Muscle of back (tissue), 13 donors: ENCODE measurements at places on chromosomes 4 and X. TPM values are rescaled to one million over a fixed set of nuclear protein-coding genes. Genes with fewer than 3 reads are reported as not detected.
A peak's percentile ranks its signal among the peaks of the same experiment; 100 is the strongest.

Gene MTNR1A
- polyA plus RNA-seq = not detected

DNA sequence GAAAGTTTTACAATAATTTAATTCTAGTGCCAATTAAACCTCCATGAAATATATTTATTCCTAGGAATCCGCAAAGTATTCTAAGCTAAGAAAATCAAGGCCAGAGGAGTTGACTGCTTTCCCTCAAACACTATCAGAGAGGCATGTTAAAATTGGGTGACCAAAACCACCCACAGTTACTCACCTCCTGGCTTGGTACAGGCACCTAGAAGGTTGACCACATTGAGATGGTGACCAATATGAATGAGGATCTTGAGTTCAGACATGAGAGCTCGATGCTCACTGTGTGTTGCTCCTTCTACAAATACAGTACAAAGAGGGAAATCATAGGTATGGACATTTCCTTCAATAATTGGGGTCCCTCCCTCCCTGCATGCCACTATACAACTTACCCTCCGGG is 29.4 kb downstream of the KDR start:
- no peak for DNase-seq

GRCh38 chrX:44536198-44536597 is 6.5 kb downstream of the FUNDC1 start:
- no peak for DNase-seq

DNA sequence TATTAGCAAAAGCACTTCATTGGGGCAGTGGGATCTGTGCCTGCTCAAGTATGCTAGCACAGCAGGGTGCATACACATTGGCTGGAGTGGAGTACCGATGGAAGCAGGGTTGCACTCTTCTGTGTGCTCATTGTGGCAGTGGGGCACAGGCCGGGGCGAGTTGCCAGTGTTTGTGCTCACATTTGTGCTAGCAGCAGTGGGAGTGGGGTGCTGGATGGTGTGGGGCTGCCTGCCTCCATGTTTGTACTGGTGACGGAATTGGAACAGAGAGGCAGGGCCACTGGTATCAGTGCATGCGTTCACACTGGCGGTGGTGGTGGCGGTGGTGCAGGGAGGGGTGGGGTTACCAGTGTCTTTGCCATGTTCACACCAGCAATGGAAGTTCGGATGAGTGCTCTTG is 138.0 kb downstream of the POU4F2 start:
- no peak for DNase-seq

GRCh38 chr4:137768196-137768595 is 235.9 kb upstream of the PCDH18 start:
- no peak for DNase-seq

DNA sequence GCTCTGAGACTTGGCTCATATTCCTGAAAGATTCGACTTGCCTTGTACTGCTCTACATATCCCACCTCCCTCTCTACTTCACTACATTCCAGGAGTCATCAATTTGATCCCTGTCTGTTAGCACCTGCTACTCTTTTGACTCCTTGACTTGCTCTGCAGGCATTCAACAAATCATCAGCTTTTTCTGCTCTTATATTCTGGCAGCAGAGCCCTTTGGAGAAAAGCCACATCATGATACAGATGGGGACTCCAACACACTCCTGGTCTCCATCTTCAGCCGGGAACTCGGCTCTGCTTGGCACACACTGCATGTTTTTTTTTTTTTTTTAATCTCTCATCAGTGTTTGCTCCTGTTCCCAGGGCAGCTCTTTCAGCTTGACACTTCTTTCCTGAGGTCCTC is 293.2 kb upstream of the LCORL start:
- peak; percentile 2 for DNase-seq

GRCh38 chr4:140157341-140157740 is 3.4 kb upstream of the MAML3 start:
- no peak for DNase-seq
